ENCODE measurements at places on chromosomes 6 and 20.

GRCh38 chr6:158643836-158644230 lies 710 bp downstream of the DYNLT1 start:
- DNase-seq, result no peak

- DNase-seq, result no peak
Measured at GRCh38 chr6:6678185-6678671, 89.7 kb downstream of the LY86 start.

DNA sequence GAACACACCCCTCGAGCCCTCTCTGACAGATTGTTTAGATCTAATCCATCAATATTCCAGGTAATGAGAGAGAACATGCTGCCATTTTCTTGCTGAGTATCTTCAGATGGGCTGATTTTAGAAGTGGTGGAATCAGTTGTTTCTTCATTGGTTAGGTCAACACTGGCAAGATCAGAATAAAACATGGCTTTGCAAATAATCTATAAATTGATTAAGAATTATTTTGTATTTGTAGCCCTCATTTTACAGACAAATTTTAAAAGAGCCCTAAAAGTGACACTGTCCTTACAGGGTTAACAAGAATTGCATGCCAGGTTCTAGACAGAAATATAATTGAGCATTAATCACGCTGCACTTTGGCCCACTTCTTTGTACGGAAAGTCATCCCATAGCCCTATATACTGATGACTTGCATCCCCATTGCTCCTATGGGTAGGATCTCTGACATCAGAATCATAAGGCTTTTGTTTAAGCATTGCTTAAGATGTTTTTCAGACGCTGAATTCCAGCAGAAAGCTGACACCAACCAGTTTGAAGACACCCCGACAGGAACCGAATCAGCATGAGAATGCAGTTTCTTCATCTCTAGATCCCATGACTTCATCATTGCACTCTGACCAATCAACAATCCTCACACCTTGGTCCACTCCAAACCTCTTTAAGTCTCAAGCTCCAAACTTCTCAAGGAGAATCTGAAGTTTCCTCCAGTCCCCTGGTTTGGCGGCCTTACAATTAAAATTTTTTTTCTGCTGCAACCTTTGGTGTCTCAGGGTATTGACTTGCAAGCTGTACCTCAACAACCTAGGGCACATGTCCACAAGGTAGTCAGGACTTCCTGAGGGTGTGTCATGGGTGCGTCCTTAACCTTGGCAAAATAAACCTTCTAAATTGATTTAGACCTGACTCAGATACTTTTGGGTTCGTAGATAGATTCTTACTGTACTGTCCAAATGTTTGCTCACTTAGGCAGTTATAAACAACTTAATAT lies 7.8 kb downstream of the TDP2 start:
- no peak for DNase-seq

- no peak for DNase-seq
Measured at GRCh38 chr20:43415661-43416430, 41.9 kb upstream of the SRSF6 start.

GRCh38 chr20:13333793-13334192 lies 112.7 kb downstream of the ISM1 start:
- DNase-seq, result no peak

Measured in activated CD4-positive, CD25-positive, alpha-beta regulatory T cell (primary cell).